ENCODE measurements at places on chromosomes 13 and 19. TPM values are rescaled to one million over a fixed set of nuclear protein-coding genes. Genes with fewer than 3 reads are reported as not detected.

DNA sequence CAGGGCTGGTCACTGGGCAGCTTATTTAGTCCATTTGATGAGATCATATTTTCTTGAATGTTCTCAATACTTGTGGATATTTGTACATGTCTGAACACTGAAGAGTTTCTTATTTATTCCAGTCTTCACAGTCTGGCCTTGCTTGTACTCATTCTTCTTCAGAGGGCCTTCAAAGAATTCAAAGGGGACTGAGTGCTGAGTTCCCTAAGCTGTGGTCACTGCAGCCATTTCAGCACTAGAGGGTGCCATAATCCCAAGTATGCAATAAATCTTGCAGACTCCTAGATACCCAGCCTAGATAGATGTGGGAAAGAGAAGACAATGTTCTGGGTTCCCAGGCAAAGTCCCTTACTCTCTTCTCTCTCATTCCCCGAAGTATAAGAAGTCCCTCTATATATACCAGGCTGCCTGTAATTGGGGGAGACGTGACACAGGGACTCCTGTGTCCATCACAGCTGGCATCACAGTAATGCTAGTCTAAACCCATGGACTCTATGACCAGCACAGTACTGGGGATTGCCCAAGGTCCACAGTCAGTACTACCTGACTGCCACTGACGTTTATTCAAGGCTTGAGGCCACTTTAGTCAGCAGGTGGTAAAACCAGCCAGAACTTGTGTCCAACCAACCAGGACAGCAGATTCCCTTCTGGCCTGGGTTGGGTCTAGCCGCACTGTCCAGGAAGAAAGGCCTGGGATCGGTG is 8.9 kb upstream of the VN1R1 start:
- no peak for DNase-seq

DNA sequence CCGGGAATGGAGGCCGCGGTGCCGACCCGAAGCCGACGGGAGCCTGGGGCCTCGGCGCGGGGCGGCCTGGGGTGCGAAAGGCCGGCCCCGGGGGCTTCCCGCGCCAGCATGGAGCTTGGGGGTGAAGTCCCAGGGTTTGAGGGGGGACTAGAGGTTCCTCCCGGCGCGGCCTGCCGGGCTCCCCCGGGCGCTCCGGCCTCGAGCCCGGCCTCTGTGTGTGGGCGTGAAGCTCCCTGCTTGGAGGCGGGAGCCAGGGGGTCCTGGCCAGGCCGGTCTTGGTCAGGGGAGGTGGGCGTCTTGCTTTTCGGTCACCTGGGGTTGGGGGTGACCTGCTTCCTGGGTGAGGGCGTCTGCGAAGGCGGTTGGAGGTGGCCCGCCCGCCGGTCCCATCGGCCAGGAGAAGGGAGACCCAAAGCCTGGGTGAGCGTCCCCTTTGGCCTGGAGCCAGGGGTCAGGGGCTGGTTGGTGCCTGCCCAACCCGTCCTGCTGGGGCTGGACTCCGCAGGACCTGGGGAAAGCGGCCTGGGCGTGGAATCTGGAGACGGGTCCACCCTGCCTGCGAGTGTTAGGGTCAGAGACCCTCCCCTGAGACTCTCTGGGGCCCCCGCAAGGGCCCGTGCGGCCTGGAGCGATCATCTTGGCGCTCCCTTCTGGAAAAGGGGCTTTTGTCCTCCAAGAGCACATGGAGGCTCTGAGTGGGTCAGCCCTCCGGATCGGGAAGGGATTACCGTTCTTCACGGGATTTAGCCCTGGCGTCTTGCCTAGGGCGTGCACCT is 535 bp downstream of the BSG start:
- peak; percentile 38 for DNase-seq

DNA sequence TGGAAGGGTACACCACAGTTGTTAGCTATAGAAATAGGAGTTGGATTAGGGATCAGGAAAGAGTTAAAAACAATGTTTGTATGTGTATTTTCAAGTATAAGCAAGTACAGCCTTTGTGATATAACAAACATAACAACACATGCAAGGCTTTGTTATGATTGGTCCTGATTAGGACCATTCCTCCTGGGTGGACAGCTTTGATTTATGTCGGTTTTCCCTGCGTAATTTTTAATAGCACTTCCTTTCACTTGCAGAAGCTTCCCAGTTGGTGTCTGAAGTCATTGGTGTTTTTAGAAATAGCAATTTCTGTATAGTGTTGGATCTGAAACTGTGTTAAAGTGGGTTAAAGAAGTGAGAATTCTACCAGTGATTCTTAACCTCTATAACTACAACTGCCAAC is 10.0 kb downstream of the FNDC3A start:
- no peak for DNase-seq

GRCh38 chr13:47038188-47038587 is 141.3 kb upstream of the HTR2A start:
- no peak for DNase-seq

GRCh38 chr13:38763446-38764381 is 76.8 kb downstream of the FREM2 start:
- no peak for DNase-seq

DNA sequence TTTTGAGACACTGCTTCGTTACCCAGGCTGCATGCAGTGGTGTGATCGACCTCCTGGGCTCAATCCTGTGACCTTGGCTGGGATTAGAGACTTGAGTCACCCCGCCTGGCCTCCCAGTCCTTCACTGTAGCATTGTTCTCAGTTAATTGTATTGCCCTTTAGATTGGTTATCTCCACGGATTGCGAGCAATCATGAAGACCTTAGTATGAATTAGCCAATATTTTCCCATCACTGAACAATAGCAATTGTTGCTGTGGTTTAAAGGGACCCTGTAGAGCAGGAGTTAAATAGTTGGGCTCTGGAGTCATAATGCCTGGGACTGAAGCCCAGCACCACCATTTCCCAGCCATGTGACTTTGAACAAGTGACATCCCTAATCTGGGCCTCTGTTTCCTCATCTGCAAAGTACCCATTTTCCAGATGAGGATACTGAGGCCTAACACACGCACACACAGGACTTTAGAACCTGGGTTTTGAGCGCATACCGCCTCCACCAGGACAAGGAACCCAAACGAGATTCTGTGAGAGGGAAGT is 8.4 kb downstream of the PPP1R14A start:
- no peak for DNase-seq

- DNase-seq, result no peak
Measured at GRCh38 chr13:84400706-84401105, 518.4 kb upstream of the SLITRK1 start.

- DNase-seq, result no peak
Measured at GRCh38 chr13:50209631-50210030, 194.4 kb downstream of the KCNRG start.

- DNase-seq, result no peak
Measured at GRCh38 chr13:72700509-72700908, 26.9 kb downstream of the MZT1 start.

DNA sequence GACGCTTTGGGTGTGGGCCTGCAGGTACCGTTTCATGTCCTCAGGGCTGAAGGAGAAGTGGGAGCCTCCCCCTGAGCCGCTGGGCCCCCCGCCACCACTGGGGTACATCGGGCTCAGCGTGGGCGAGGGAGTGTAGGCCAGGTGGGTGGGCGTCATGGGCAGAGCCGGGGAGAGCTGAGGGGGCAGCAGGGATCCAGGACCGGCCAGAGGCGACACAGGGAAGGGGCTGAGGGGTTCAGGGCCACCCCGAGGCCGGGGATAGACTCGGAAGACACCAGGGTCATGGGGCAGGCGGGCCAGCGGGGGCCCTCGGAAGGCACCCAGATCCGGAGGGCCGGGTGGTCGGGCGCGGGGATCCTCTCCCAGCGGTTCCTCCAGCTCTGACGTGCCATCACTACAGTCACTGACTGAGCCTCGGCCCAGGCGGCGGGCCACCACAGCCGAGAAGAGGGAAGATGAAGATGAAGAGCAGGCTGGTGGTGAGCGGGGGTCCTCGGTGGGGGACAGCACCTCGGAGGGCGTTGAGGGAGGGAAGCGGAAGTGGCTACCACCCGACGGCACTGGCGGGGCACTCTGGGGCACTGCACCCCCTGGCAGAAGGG is 5.7 kb downstream of the ERF start:
- no peak for DNase-seq

DNA sequence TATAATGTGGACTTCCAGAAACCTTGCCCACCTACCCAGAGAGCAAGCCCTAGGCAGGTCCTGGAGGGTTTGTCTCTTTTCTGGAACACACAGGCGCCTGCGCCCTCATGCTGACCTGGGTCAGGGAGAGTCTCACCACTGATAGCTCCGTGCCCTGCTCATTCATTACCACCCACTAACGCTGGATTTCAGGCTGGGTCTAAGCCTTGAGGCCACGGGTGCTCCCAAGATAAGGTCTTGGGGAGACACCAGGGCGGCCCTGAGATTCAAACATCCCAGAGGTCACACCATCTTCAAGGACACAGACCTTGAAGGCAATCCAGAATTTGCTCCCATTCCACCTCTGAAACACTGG is 5.1 kb downstream of the S1PR2 start:
- DNase-seq, result no peak

- no peak for DNase-seq
Measured at GRCh38 chr13:31073859-31074718, 87.6 kb downstream of the HSPH1 start.

- DNase-seq, result no peak
Measured at GRCh38 chr13:27338816-27339215, 68.2 kb downstream of the RASL11A start.

- DNase-seq, result no peak
Measured at GRCh38 chr19:2271234-2272103, 10.5 kb downstream of the PEAK3 start.

DNA sequence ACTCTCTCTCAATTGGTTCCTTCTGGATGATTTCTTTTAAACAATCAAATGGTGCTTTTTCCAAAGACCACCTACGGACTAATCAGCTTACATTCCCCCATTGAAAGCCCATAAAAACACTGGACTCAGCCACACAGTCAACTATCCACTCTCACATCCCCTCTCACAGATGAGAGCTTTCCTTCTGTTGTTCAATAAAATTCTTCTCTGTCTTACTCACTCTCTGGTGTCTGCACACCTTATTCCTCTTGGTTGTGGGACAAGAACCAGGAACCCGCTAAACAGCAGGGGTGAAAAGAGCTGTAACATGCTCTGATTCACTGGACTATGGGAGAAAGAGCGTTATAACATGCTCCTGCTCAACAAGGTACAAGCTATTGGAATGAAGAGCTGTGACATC is 2896.2 kb downstream of the PCDH9 start:
- DNase-seq, result no peak

DNA sequence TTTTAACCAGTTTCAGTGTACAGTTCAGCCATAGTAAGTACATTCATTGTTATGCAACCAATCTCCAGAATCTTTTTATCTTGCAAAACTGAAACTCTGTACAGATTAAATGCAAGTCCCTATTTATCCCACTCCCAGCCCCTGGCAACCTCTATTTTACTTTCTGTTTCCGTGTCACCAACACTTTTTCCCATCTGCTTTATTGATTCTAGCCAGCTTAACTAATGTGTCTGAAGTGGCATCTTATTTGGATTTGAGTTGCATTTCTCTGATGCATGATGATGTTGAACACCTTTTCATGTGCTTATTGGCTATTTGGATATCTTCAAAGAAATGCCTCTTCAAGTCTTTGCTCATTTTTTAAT is 18.9 kb downstream of the SPATA13 start:
- DNase-seq, result no peak

The COMP gene
- 2.0 TPM for total RNA-seq

The TMEM38A gene
- 4.3 TPM for total RNA-seq

The TUBB4A gene
- total RNA-seq, result 1.8 TPM

The KLK5 gene
- not detected for total RNA-seq

The VSTM2B gene
- 0.17 TPM for total RNA-seq

Measured in mucosa of gallbladder (tissue), 1 donor.